Activated CD4-positive, alpha-beta T cell treated with anti-CD3 and anti-CD28 coated beads, Interleukin-10, Interleukin-2, amounts not matched to agents 100 ng/mL and 50 ng/mL, durations not matched to agents 16 hours and 8 hours (primary cell): ENCODE measurements at places on chromosomes 3 and 15.

DNA sequence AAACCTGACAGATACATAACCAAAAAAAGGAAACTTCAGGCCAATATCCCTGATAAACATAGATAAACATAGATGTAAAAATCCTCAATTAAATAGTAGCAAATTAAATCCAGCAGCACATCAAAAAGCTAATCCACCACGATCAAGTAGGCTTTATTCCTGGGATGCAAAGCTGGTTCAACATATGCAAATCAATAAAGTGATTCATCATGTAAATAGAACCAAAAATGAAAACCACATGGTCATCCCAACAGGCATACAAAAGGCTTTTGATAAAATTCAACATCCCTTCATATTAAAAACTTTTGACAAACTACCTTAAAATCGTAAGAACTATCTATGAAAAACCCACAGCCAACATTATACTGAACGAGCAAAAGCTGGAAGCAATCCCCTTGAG is 882.2 kb downstream of the NTRK3 start:
- no peak for DNase-seq

- no peak for DNase-seq
These were observed 871.2 kb upstream of the NR2F2 start for GRCh38 chr15:95459273-95459672.

DNA sequence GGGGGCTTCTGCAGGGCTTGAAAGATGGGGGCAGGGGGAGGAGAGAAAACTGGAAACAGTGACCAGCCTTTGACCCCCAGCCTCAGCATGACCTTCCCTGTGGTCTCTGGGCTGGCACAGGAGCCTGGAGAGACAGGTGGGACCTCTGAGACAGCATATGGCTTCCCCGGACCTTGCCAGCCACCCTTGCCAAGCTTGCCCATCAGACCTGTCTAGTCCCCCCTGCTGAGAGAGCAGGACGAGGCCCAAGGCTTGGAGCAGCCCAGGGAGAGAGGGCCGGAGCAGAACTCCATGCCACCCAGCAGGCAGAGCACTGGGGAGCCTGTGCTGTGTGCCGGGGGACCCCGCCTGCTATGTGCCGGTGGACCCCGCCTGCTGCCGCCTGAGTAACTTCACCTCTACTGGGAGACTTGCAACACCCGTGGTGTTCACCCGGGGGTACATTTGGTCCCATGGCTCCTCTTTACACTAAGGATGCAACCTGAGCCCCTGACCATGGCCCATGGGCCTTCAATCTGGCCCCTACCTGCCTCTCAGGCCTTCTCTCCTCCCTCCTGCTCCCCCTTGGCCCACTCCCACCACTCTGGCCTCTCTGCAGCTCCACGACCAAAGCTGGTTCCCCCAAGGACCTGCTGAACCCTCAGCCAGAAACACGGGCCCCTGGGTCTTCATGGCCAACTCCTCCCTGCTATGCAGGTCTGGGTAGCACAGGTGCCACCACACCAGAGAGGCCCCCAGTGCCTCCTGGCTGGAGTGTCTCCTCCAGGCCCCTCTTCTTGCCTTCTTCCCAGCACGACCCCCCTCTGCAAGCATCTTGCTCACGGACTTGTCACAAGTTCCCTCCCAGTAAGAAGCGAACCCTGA is 21.1 kb upstream of the SLC41A3 start:
- DNase-seq: no peak

GRCh38 chr3:37995652-37996641 is 5.4 kb downstream of the VILL start:
- peak; percentile 20 for DNase-seq

- no peak for DNase-seq
These were observed 24.3 kb downstream of the PLA2G4F start for GRCh38 chr15:42131826-42132806.

- DNase-seq: no peak
These were observed 777.1 kb downstream of the SQOR start for GRCh38 chr15:46411900-46412299.

DNA sequence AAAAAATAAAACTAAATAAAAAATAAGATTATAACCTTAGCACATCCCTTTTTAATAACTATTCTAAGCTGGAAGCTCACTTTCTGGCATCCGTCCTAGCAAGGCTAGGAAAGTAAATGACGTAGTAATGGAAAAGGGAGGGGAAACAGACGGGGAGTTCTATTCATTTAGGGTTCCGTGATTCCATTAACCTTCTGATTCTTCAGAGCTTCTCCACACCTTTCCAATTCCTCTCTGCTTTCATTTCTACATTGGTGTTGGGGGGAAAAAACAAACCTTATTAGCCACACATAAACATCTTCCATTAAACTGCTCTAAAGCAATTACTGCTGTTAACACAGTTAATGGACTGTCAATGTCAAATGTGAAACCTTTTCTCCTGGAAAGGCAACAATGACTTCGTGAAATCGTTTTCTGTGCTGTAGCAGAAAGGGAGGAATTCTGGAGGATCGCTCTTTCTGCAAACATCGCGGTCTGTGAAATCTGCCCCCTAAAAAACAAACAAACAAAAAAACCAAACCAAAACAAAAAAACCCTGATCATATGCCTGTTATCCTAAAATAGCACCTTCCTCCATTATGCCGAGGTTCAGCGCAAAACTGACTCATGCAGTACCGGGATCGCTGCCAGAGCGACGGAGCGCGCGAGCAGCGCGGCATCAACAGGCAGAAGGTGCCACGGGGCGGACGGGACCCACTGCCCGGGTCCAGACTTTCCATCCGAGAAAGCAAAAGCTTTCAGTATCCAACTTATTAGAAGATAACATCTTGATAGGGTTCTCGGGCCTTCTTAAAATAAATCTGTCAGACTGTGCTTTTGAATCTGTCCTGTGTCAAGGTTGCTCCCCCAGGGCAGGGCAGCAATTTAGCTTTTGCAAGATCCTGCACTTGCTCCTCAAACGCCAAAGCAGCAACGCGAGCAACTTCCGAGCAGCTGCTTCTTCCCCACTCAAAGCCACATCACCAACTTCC is 156.2 kb downstream of the FGF12 start:
- peak; percentile 0 for DNase-seq

GRCh38 chr15:35481992-35482391 is 64.0 kb downstream of the DPH6 start:
- DNase-seq: peak; percentile 1

DNA sequence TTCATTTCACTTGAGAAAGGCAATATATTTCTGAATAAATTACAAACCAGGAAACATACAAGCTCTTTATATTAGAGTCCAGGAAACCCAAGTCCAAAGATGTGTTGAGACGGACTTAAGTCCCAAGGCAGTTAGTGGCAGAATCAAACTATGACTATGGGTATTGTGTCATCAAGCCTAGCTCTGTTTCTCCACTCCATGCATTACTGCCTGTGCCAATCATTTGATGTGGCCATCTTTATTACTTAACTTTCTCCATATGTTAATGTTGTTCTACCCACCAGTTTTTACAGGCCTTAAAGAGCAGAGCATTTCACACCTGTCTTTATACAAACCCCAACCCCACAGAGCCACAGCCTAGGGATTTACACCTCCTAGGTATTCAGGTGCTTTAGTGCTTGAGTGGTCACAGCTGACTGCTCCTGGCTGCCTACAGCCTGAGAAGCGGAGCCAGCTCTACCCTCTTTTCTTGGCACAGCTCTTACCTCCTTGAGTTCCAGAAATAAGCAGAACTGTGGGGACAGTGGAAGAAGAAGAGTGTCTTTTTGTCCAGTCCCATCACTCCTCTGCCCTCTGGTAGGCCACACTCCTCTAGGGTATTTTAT is 92.1 kb downstream of the DTWD1 start:
- no peak for DNase-seq

GRCh38 chr15:69297642-69298353 is 914 bp upstream of the PAQR5 start:
- DNase-seq: no peak

- DNase-seq: no peak
These were observed 53.6 kb upstream of the RPL35A start for GRCh38 chr3:197896421-197896820.

- no peak for DNase-seq
These were observed 37.9 kb downstream of the UQCC5 start for GRCh38 chr3:52574056-52574965.
